ENCODE measurements at places on chromosomes 6 and 20. TPM values are rescaled to one million over a fixed set of nuclear protein-coding genes. Genes with fewer than 3 reads are reported as not detected.

Gene SNX14
- 174 TPM for total RNA-seq

Gene SLC26A8
- total RNA-seq: 9.0 TPM

Gene CST9
- total RNA-seq: not detected

Gene TPBG
- total RNA-seq: 7.2 TPM

Gene DTNBP1
- 29.3 TPM for total RNA-seq

Gene FAM162B
- 2.8 TPM for total RNA-seq

Gene NKAIN4
- 48.0 TPM for total RNA-seq

Gene TTLL9
- total RNA-seq: 7.4 TPM

Gene KCNG1
- total RNA-seq: 22.8 TPM

Gene SMOC2
- total RNA-seq: 9.2 TPM

Gene KIF25
- not detected for total RNA-seq
